Lung (tissue), 17 donors: ENCODE measurements at places on chromosomes 5 and 9. TPM values are rescaled to one million over a fixed set of nuclear protein-coding genes. Genes with fewer than 3 reads are reported as not detected.

IRX2 gene
- total RNA-seq, result 64.5 TPM

DNA sequence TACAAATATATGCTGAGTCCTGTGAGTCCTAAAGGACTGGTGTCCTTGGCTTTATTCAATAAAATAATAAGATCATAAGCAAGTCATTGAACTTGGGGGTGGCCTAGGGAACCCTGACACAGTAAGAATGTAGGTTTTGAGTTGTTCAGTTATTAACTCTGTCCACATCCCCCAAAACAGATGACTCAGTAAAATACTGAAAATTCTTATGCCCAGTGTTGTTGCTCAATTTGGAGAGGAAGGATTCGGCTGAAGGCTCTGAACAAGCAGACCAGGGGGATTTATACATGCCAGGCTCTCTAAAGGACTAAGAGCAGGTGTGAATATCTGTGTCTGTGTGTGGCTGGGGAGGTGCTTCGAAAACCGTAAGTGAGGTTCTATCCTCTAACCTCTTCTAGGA, 173.7 kb downstream of the RMI1 start:
- no peaks in the 10 kb centered on the region for H3K27me3 ChIP-seq
- no peak overlapping the region for H3K27ac ChIP-seq
- no peaks in the 10 kb centered on the region for H3K36me3 ChIP-seq
- no peak for DNase-seq
- H3K4me1 ChIP-seq, result peaks cover 2% of the 10 kb centered on the region

COL23A1 gene
- total RNA-seq, result 4.4 TPM

DNA sequence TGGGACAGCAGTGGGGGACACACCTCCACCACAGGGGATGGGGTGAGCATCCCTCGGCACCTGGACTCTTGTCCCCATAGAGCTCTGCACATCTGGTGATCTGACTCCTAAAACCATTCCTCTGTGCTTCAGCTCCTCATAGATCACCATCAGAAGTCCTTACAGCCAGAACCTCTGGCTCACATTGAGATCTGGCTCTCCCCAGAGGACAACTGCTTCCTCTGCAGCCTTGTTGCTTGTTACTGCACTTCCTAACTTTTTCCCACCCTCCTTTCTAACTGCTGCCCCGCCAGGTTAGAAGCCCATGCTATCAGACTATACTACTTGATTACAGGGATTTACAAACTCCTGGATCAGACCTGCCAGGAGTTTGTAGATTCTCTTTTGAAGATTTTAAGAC, 64.5 kb downstream of the ARSB start:
- H3K36me3 ChIP-seq, result no peaks in the 10 kb centered on the region
- no peaks in the 10 kb centered on the region for H3K4me1 ChIP-seq
- no peak overlapping the region for H3K4me3 ChIP-seq
- peak; percentile 79 for DNase-seq

GRCh38 chr9:95067897-95068296, 249.6 kb downstream of the FANCC start:
- H3K27ac ChIP-seq, result no peak overlapping the region
- no peak overlapping the region for H3K4me3 ChIP-seq
- H3K36me3 ChIP-seq, result peaks cover 8% of the 10 kb centered on the region
- no peak for DNase-seq
- no peaks in the 10 kb centered on the region for H3K4me1 ChIP-seq
- H3K27me3 ChIP-seq, result no peaks in the 10 kb centered on the region
